ENCODE measurements at places on chromosomes 1 and 21. TPM values are rescaled to one million over a fixed set of nuclear protein-coding genes. Genes with fewer than 3 reads are reported as not detected.

GRCh38 chr1:230791986-230792564 lies 44.9 kb downstream of the CAPN9 start:
- no peak for DNase-seq

- DNase-seq, result peak; percentile 92
Observed at GRCh38 chr1:244969355-244970235, 105.3 kb upstream of the HNRNPU start.

GRCh38 chr1:234763367-234763766 lies 153.4 kb upstream of the IRF2BP2 start:
- DNase-seq, result no peak

DNA sequence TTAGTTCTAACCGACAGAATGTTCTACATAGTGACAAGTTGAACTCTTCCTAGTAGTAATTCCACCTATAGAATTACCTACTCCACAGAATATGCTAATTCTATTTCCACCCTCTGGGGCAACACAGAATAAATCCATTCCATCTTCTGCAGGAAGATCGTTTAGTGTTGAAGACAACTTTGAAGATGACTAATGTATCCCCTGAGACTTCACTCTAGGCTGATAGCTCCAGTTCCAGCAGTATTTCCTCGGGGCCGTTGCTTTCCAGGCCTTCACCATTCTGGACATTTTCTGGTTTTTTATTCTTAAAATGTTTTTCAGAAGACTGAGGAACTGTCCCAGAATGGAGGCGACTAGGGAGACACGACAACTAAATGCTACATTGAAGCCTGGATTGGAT lies 61.0 kb upstream of the CSF1 start:
- no peak for DNase-seq

DNA sequence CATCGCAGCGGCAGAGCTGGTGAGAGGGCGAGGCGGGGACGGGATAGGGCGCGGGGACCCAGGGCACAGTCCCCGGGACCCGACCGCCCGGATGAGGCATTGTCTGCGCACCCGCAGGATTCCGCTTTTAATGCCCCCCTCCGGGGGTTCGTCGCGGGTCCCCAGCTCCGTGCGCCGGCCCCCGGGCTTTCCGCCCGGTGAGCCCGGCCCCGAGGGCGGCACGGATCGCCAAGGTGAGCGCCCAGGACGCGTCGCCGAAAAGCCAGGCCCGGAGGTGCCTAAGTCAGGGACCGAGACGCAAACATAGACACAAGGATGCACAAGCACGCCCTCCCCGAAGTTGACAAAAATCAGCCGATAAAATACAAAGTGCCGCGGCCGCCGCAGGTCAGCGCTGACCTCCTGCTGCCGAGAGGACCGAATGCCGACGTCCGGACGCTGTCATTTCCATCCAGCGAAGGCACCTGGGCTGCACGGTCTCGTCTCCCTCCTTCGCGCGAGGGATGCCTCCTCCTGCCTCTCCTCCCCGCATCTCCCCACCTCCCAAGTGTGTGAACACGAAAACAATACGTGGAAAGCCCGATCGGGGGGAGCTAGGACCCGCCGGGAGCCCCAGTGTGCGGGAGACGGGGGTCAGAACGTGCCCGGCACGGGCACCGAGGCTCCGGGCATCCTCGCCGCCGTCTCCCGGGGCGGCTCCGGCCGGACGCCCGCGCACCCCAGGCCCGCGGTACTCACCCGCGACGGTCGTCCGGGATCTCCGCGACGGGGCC lies 101.1 kb upstream of the SOD1 start:
- no peak for DNase-seq

DNA sequence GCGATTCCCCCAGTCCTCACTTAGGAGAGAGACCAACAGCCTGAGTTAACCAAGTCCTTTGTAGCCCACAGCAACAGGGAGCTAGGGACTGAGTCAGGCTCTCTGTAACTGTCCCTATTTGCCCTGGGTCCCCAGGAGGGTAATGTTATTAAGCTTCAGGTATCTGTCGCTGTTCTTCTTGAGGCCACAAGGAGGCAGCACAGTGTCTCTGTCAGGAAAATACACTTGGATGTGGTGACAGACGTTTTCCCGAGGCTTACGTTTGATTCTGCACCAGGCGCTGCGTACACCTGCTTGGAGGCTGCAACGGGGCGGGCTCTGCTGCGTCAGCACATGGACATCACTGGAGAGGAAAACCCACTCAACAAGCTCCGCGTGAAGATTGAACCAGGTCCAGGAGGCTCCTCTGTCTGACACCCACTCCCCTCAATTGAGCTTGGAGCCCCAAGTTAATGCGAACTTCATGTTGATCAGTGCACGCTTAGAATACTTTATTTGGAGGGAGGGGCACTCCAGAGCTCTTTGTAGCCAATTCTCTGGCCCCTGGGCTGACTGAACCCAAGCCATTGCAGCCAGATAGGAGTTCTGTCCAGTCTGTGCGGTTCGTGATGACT lies 10.7 kb upstream of the ELF3 start:
- no peak for DNase-seq

DNA sequence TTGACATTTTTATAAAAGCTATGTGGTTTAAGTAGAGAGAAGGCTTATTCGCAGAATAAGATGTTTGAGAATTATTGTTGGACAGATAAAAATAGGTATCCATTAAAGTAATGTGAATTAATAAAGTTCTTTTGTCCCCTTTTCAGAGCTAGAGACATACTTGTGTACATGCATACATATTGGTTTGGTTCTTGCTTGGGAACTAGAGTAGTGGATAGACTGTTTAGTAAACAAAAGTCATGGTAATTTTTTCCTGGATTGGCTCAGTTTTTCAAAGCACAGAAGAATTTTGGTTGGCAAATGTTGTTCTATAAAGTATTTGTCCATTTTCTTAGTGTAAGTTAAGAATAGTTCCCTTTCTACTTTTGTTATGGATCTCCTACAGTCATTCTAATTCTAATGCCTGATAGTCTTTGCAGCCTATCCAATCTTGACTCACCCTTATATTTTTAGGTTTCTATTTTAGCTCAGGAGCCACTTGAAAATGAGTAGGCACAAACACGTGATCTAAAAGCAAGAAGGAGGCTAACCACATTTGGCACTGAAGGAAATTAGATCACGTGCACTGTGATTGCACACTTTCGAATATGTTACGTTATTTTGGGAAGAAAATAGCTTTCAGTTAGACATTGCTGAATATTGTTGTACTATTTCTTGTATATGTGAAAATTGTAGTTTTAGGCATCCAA lies 47.0 kb downstream of the RABGAP1L start:
- DNase-seq, result no peak

- no peak for DNase-seq
Observed at GRCh38 chr1:99173900-99174299, 90.4 kb upstream of the PLPPR4 start.

GRCh38 chr1:64061430-64062104 lies 141.9 kb upstream of the UBE2U start:
- DNase-seq, result no peak

GRCh38 chr1:227312361-227313025 lies 5.8 kb downstream of the CDC42BPA start:
- no peak for DNase-seq

GRCh38 chr1:160204526-160205241 lies 500 bp upstream of the PEA15 start:
- DNase-seq, result no peak

- DNase-seq, result no peak
Observed at GRCh38 chr1:236663934-236664333, 22.4 kb upstream of the ACTN2 start.

DNA sequence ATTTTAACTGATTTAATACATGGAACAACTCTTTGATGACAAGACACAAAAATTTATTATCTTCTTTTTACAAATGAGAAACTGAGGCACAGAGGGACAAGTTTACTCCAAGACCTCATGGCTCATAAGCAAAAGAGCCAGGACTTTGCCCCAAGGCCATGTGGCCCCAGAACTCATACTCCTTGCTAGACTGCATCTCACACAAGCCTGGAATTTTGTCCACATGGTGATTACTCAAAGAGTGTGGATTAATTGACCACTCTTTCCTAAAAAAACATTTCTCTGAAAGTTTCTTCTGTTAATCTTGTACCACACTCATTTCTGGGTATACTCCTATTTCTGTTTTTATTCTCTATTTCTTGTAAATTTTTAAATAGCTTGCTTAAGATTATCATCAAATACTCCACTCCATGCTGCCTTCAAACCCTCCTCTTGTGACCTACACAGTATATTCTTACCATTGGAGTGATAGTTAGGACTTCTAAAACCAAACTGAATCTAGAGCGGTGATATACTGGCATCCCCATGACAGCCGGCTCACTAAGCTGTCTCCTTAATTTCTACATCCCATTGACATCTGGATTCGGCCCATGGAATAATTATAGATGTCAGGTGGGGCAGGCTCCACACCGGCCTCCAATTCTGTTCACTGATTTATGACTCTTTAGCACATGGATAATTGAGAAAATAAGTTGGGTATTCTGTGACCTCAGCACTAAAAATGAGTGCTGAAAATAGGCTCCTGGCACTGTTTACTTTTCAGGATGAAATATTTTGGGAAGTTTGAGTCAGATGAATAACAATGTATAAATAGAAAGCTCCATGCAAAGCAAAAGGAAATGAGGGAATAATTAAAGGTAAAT lies 16.1 kb downstream of the RGS4 start:
- DNase-seq, result no peak

- DNase-seq, result no peak
Observed at GRCh38 chr1:150156868-150157603, 7.3 kb downstream of the PLEKHO1 start.

GRCh38 chr1:117161887-117162286 lies 40.3 kb upstream of the TRIM45 start:
- no peak for DNase-seq

GRCh38 chr21:28480470-28480869 lies 512.2 kb downstream of the LTN1 start:
- no peak for DNase-seq

DNA sequence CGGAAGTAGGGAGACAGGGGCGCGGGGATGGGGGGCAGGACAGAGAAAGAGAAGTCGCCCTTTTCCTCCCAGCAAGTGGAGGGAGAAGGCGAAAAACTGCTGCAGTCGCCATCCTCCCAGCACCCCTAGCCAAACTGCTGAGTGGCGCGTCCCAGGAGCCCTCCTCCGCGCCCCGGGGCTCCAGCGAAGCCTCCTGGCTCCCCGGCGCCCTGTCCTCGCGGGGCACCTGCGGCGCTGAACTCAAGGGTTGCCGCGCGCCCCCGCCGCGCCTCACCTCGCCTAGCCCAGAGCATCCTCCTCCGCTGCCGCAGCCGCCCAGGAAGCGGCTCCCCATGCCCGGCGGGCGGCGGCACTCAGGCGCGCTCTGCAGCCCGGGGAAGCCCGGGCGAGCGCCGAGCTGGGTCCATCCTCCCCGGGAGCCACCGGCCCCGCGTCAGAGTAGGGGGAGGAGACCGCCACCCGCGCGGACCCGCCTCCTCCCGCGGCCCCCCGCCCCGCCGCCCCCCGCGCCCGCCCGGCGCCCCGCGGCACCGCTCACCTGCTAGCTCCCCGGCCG lies at the start of gene DAB1:
TSS of gene DAB1 (minus strand) at position 405 of the 556 bp plus-strand sequence. CDS start 133,030 bp downstream, outside the sequence.
- no peak for DNase-seq

GRCh38 chr1:82466416-82466815 lies 665.7 kb downstream of the ADGRL2 start:
- no peak for DNase-seq

- no peak for DNase-seq
Observed at GRCh38 chr1:198966519-198966918, 327.7 kb downstream of the PTPRC start.

- no peak for DNase-seq
Observed at GRCh38 chr1:15100121-15100879, 53.2 kb upstream of the TMEM51 start.

- no peak for DNase-seq
Observed at GRCh38 chr21:45438391-45439145, 33.6 kb downstream of the COL18A1 start.

DNA sequence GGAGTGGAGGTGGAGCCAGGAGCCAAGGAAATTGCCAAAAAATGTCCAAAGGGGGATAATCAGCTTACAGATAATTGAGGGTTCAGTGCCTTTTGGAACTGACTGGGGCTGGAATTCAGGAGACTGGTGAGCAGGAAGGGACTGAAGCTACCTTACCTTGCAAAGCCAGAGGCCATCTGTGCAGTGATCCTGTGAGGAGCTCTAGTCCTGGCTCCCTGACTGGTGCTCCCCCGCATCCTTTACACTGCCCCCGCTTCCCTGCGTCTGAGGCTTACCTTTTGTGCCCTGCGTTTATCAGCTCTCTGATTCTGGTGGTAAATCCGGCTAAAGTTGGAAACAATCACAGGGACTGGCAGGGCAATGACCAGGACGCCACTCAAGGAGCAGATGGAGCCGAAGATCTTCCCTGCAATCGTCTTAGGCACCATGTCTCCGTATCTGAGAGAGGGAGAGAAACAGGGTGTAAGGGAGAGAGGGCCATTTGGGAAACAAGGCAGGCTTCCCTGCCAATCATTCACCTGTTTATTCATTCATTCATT lies 31.0 kb downstream of the DDX20 start:
- no peak for DNase-seq

DNA sequence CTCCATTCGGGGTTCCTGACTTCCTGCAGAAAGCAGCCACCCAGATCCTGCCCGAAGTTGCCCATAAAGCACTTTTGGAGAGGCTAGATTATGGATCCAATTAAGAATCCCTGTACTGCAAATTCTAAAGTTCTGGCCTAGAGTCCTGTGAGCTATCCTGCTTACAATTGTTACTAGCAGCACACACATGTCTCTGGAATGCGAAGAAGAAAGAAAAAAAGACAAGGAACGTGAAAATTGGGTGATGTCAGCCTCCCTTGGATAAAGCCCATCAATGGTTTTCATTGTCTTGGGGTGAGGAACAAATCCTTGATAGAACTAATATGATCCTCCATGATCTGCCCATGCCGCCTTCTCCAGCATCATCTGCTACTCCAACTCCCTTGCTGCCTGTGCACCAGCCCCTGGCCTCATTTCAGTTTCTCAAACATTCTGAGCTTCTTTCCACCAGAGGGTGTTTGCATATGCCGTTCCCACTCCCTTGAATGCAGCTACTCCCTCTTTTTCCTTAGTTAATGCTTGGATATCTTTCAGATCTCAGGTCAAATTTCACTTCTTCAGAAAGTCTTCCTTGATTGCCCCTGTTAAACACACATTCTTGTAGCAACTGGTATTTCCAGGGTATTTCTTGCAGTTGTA lies 94.0 kb downstream of the ST6GALNAC5 start:
- DNase-seq, result no peak

GRCh38 chr1:228867108-228867950 lies 132.1 kb downstream of the RHOU start:
- no peak for DNase-seq

GRCh38 chr1:78887458-78887857 lies 119.1 kb downstream of the ADGRL4 start:
- DNase-seq, result no peak

The LAD1 gene
- 11.9 TPM for polyA plus RNA-seq

The CR1 gene
- 0.78 TPM for polyA plus RNA-seq

The LINGO4 gene
- polyA plus RNA-seq, result 0.47 TPM

The PRAMEF11 gene
- not detected for polyA plus RNA-seq

The APCS gene
- polyA plus RNA-seq, result not detected

The GPR161 gene
- 10.8 TPM for polyA plus RNA-seq

The TNFAIP8L2 gene
- polyA plus RNA-seq, result 1.7 TPM

The PRKAA2 gene
- polyA plus RNA-seq, result 36.4 TPM

The ITGB2 gene
- polyA plus RNA-seq, result 11.2 TPM

The TMEM200B gene
- polyA plus RNA-seq, result 5.9 TPM

The PADI2 gene
- 111 TPM for polyA plus RNA-seq

The CDCA8 gene
- 7.0 TPM for polyA plus RNA-seq

The OVAAL gene
- 0.09 TPM for polyA plus RNA-seq

The KLHDC7A gene
- polyA plus RNA-seq, result not detected

The LCE6A gene
- polyA plus RNA-seq, result not detected

The CASQ2 gene
- 914 TPM for polyA plus RNA-seq
